ENCODE measurements at places on chromosomes 3 and 15.

- DNase-seq: no peak
Measured at GRCh38 chr3:13160619-13161018, 87.4 kb upstream of the IQSEC1 start.

DNA sequence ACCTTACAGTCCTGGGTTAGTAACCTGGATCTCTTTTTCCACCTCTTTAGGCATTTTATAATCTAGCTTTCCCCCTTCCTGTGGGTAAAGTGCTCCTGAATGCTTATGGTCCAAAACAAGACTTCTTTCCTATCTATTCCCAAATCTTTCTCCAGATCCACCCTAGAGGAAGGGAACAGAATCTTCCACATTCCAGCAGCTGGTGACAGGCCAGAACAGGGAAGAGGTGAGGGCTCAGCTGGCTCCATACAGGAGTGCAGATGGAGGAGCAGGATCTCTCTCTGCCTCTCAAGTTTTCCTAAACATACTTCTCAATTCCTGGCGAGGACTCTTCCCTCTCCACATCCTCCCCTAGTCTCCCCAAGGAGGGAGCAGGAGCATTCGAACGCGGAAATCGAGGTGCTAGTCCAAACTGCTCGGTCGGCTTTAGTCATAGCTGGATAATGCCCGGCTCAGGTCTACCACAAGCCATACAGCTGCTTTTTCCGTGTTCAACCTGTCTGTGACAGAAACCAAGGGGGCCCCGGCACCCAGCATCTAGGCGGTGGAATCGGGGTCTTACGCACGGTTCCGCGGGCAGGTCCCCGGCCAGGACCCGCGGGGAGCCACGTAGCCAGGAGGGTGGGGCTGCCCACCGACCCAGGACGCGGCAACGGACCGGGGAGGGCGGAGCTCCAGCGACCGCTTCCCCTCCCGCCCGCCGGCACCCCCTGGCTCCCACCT is 4.0 kb downstream of the RASSF1 start:
- no peak for DNase-seq

DNA sequence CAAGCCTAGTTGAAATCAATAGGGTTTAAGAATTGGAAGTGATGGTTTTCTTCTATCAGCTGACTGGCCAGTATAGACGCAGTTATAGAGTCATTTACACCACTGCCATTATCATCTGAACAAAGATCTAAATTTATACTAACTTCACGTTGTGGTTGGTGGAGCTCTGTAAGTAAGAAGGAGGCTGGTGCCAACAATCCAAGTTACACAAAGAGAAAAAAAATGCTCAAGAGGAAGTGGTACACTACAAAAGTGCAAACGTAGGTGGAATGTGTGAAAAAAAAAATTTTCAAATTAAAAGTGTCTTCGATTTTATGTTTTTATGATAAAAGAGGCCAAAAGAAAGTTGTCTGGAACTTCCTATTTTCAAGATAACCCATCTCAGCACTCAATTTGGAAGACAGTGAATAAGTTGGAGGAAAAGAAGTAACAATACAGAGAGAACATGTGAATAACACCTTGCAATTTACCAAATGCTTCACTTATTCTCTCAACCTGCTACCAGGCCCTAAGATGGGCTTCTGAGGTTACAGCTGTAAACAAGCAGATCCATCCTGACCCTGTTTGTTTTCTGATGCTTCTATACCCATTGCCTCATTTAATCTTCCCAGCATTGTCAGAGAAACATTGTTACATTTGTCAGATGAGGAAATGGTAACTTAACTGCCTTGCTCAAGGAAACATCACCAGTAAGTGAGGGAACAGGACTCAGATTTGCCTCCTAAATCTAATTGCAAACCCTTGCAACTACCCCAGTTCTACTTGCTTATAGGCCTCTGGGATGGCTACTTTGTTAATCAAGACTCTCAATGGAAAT is 12.0 kb upstream of the TASOR start:
- no peak for DNase-seq

DNA sequence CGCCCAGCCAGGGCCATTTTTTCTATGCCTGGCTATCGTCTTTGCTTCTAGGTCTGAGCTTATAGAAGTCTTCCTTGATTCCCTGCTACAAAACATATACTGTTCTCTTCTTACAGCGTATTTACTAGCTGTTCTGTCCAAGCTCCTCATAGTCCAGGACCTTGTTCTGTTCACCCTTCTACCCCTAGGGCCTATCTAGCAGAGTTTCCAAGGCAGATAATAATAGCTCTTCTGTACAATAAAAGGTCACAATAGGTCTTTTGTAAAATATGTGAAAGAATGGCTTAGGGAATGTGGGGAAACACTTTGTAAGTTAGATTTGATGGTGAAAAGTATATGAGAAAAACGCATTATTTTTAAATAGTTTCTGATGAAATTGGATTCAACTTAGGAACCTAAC is 158.2 kb downstream of the P3H2 start:
- no peak for DNase-seq
